ENCODE measurements at places on chromosomes 11 and 22.
A peak's percentile ranks its signal among the peaks of the same experiment; 100 is the strongest.

- no peak for DNase-seq
Observed at GRCh38 chr11:71946144-71946571, 17.3 kb downstream of the RNF121 start.

- no peak for DNase-seq
Observed at GRCh38 chr22:38239101-38239761, 33.6 kb downstream of the TMEM184B start.

DNA sequence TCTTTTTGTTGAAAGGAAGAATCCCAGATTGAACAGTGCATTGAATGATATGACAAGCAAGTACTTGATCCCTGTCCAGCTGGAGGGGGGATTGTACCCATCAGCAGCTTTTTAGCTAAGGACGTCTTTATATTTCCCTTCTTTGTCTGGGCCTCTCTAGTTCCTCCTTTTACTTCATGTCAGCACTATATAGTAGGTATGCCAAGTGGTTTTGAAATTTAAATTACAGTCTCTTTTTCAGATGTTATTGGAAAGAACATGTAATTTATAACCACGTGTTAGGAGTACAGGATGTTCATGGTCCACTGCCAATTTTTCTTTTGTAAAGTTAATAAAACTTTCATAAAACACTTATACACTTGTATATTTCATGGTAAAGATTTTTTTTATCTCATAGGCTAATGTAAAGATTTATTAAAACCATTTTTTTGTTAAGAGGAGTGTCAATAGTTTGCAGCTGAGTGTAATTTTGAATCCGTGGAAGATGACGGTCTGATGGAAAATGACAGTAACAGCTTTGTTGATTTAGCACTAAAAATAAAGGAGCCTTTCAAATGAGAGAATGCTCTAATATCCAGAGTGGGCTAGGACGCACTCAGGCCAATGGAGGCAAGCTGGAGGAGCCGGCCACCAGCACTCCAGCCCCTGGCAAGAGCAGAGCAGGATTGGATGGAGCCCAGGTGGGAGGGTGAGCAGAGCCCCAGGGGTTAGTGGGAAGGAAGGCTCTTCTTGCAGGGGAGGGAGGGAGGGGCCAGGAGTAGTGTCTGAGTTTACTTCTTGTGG lies 488.3 kb downstream of the INSC start:
- no peak for DNase-seq

- no peak for DNase-seq
Observed at GRCh38 chr11:117678658-117679406, 118.2 kb downstream of the DSCAML1 start.

- DNase-seq = no peak
Observed at GRCh38 chr11:26700574-26701235, 21.2 kb downstream of the SLC5A12 start.

- DNase-seq = no peak
Observed at GRCh38 chr22:41436322-41437113, 10.1 kb downstream of the TOB2 start.

- DNase-seq = peak; percentile 92
Observed at GRCh38 chr11:66744485-66745355, 15.7 kb upstream of the SPTBN2 start.

GRCh38 chr11:103586756-103587155 lies 449.7 kb upstream of the DDI1 start:
- no peak for DNase-seq

DNA sequence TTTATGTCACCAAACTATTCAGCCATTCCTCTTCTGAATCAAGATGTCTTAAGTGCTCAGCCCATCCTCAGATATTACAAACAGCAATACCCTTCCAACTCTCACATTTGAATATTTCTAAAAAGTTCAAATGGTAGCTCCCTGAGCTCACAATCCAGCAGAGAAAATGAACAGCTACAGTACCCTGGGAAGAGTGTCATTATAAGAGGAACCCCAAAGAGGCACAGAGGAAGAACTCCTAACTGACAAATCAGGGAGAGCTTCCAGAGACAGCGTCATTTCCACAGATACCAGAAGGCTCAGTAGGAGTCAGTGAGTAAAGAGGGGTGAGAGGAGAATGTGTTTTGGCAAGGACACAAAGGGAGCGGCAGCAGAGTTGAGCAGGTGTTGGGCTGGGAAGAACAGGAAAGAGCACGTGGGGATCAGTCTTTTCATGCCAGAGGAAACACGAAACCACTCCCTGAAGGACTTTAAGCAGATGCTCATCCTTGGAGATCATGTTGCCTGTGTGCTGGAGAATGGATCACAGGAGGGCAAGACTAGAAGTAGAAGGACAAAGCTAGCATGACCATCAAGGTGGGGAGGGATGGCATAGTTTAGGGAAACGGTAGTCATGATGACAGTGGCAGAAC lies 4.3 kb downstream of the CLTCL1 start:
- DNase-seq = no peak

GRCh38 chr22:49509016-49509415 lies 318.7 kb downstream of the BRD1 start:
- DNase-seq = no peak

- no peak for DNase-seq
Observed at GRCh38 chr22:49369726-49370626, 457.7 kb downstream of the BRD1 start.

GRCh38 chr11:33005175-33005574 lies 10.5 kb upstream of the DEPDC7 start:
- peak; percentile 33 for DNase-seq

GRCh38 chr11:113729456-113729855 lies 23.3 kb upstream of the TMPRSS5 start:
- DNase-seq = no peak

- DNase-seq = no peak
Observed at GRCh38 chr22:41302021-41302767, 869 bp downstream of the ZC3H7B start.

- DNase-seq = no peak
Observed at GRCh38 chr11:88194990-88195389, 19.7 kb upstream of the RAB38 start.

DNA sequence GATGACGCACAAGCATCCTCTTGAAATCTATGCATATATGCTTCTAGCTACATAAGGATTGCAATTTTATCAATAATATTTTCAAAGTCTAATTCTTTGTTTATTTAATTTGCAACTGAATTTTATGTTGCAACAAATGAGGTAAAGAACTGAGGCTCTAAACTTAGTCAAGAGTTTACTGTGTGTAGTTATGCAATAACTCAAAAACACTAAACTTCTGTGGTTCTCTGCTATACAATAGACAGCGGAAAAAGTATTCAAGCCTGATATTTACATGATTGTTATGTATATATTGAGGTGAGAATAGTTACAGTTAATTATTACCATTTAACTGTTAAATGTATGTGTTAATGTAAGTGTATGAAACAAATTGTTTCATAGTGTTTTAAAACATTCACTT lies 32.9 kb downstream of the MSANTD4 start:
- no peak for DNase-seq

- DNase-seq = peak; percentile 27
Observed at GRCh38 chr11:82775736-82776346, 42.2 kb upstream of the FAM181B start.

- no peak for DNase-seq
Observed at GRCh38 chr11:132168344-132168981, 798.0 kb downstream of the NTM start.

GRCh38 chr11:7605186-7605943 lies 67.9 kb downstream of the CYB5R2 start:
- DNase-seq = no peak

DNA sequence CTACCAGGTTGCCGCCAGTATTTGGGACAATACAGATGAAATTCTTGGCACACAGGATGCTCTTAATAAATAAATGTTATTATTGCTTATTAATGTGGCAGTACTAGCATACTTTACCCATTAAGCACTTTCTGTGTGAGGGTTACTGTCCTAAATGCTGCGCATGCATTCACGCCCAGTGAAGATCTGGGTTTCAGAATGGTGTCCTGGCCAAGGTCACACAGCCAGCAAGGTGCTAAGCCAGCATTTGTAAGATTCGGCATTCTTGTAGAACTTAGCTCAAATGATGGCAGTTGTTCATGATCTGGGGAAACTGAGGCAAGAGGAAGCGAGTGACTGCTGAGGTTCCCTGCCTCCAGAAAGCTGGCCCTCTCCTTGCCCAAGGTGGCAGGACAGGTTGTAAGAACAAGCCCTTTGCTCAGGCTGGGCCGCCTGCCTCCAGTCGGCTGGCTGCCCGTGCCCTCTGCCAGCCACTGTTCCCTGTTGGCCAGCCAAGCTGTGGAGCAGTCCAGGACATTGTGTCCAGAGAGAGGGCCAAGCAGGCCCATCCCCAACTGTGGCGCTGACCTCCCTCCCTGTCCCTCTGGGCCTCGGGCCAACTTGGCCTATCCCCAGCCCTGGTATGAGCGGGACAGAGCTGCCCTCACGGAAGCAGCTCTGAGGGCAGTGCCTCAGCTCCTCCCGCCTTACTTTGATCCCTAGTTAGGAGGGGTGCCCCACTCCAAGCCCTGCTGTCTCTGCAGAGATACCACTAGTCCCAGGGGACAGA lies 28.8 kb downstream of the TOB2 start:
- DNase-seq = no peak

- no peak for DNase-seq
Observed at GRCh38 chr22:50045211-50046018, 12.7 kb downstream of the TTLL8 start.

DNA sequence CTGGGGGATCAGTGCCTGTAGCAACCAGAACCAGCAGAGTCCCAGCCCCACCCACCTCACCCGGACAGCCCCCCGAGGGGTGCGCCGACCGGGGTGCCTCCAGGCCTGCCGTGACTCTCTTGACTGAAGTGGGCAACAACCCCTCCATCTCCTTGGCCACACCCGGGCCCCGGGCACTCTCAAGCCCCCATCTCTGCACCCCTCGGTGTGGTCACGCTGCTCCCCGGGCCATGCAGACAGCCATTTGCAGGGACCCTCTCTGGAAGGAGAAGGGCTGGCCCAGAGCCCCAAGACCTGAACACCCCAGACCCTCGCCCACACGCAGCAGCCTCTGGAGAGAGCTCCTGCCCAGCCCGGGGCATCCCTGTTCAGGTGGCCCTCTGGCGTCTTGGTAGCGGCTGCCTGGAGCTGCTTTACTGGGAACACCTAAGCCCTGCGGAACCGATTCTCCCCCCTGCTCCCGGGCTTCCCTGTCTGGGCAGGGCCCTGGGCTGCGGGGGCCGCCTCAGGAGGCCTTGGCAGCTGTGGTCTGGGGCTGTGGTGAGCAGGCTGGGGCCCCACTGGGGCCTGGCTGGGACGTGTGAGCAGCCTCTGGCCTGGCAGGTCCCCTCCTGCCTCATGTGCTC lies 84.9 kb downstream of the WNT7B start:
- DNase-seq = no peak

DNA sequence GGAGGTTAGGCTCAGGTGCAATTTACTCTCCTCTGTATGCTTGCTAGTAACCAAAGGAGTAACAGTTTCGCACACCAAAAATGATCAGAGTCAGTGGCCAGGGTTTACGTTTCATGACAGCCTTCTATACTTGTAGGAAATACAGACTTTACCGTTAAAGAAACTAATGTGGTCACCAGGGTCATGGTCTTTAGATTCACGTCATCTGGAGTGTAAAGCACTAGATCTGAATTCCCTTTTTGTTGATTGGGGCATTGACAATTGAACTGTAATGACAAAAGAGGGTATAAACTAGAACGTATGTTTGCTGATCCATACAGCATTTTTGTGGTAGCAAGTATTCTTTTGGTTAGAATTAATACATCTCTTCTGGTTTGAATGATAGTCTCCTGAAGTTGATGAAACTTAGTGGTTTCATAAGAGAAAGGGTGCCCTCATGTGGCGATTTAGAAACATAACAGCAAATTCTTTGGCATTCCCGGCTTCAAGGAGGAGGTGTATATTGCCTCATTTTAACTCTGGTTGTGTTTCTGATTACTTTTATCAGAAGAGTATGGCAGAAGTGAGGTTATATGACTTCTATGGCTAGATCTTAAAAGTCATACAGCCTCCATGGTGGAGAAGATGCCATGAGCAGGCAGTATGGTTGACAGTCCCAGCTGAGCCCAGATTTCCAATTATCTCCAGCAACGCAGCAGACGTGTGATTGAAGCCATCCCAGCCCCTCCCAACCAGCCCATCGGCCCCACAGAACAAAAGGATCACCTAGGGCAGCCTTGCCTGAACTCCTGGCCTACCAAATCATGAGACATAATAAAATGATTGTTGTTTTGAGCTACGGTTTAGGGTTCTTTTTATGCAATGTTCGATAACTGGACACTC lies 35.1 kb downstream of the MMP7 start:
- DNase-seq = peak; percentile 83

GRCh38 chr11:40149721-40150120 lies 1309.7 kb downstream of the LRRC4C start:
- DNase-seq = no peak

GRCh38 chr11:24759742-24760141 lies 262.9 kb downstream of the LUZP2 start:
- no peak for DNase-seq

- DNase-seq = no peak
Observed at GRCh38 chr22:33723915-33724314, 196.4 kb downstream of the LARGE1 start.

- DNase-seq = no peak
Observed at GRCh38 chr11:121570453-121570852, 117.7 kb upstream of the SORL1-AS1 start.

DNA sequence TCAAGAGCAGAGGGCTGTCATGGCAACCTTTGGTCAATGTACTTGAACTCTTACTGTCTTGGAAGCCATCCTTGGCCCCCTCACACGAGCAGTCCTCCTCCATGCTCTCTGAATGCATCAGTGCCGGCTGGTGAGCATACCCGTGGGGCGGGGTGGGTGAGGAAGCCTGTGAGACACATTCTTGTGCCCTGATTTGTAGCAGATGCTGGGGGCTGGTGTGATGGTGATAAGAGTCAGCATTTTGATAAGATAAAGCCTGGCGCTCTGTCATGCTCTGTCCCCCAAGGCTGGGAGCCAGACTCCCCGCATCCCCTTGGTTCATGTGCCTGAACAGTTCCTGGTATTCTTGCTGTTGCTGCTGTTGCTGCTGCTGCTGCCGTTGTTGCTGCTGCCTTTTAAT lies 20.5 kb upstream of the APOA1 start:
- DNase-seq = no peak

DNA sequence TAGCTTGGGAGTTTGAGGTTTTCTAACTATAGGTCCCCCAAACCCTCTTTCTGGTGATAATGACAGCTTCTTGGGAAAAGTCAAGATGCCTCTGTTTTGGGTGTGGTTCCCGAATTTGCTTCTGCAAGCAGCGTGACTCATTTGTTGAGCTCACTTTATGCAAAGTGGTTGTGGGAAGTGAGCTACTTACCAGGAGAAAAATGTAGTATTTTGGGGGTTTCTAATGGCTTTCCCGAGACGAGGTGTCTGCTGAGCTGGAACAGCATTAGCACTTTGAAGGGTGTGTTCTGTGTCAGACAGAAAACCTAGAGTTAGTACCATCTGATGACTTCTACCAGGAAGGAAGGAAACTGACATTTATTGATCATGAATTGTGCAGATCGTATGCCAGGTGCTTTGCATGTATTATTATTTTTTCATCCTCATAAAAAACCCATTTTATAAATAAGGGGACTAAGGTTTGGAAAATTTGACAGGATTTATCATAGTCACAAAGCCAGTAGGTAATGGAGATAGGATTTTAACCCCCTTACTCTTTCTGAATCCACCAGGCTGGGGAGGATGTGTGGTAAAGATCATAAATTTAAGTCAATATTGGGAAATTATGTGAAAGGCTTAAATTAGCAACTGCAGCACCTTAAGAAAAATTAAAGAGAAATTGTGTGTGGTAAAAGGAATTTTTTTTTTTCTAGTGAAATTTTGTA lies 108.8 kb upstream of the CD44 start:
- peak; percentile 88 for DNase-seq
